Temporal lobe (tissue), 4 donors: ENCODE measurements at places on chromosomes 12 and 14. TPM values are rescaled to one million over a fixed set of nuclear protein-coding genes. Genes with fewer than 3 reads are reported as not detected.

NAV3 gene
- 224 TPM for total RNA-seq

GARIN6 gene
- not detected for total RNA-seq

GLIPR1L1 gene
- not detected for total RNA-seq

RNASE2 gene
- total RNA-seq = 0.49 TPM

LRRC9 gene
- total RNA-seq = 3.0 TPM

KRT71 gene
- 0.25 TPM for total RNA-seq

SRRM4 gene
- 13.8 TPM for total RNA-seq

BATF gene
- total RNA-seq = not detected

CLEC4C gene
- total RNA-seq = not detected

IL31 gene
- total RNA-seq = not detected

NGB gene
- total RNA-seq = 4.9 TPM

DBX2 gene
- 2.2 TPM for total RNA-seq

GPRC5A gene
- 0.25 TPM for total RNA-seq

PTCSC3 gene
- total RNA-seq = not detected

SERPINA10 gene
- total RNA-seq = not detected

GRIP1 gene
- 77.9 TPM for total RNA-seq

STXBP6 gene
- total RNA-seq = 28.0 TPM

MAP3K9 gene
- 14.3 TPM for total RNA-seq

SOCS4 gene
- 24.8 TPM for total RNA-seq

TSHR gene
- 0.25 TPM for total RNA-seq

COCH gene
- total RNA-seq = 43.5 TPM

PTGDR gene
- 0.49 TPM for total RNA-seq

KCNC2 gene
- total RNA-seq = 16.5 TPM
